Thymus (tissue), 14 donors: ENCODE measurements at places on chromosomes 1 and 21. TPM values are rescaled to one million over a fixed set of nuclear protein-coding genes. Genes with fewer than 3 reads are reported as not detected.
A peak's percentile ranks its signal among the peaks of the same experiment; 100 is the strongest.

Gene ABCA4
- 2.0 TPM for polyA plus RNA-seq

GRCh38 chr1:15029786-15030185 is 123.8 kb upstream of the TMEM51 start:
- no peak for DNase-seq

DNA sequence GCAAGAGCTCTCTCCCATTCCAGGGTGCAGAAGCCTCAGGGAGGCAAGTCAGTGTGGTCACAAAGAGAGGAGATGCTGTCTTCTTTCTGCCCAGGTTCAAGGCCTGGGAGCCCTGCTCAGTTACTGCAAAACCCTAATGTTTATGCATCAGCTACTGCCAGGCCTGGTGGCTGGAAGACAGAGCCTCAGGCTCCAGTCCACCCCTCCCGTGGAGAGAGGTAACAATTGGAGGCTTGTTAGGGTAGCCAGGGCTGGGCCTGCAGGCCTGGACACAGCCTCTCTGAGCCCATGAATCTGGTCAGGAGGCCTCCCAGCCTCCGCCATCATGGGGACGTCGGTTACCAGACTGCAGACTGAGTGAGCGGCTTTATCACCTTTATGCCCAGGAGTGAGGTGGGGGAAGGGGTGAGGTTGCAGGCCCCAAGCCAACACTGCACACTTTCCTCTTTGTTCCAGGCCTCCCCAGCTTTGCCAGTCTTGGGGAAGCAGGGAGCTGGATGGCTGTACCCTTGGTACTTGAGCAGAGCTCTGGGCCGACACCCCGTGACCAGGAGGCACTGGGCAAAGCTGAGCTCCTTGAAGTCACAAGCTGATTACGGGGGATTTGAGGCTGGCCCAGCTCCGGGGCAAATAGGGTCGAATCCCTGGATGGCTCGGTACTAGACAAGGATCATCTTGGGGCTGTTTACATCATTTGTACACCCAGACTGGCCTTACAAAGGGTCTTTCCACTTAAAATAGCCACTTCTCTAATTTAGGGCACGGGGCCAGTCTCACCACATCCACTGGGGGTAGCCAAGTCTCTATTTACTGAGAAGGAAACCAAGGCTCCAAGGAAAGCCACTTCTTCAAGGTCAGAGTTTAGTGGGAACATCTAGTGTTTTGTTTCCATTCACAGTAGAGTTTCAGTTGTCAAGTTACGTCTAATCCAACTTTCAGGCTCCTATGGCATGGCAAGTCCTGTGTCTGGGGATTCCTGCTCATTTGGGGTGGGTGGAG is 5.2 kb downstream of the SLC2A1 start:
- no peak for DNase-seq

DNA sequence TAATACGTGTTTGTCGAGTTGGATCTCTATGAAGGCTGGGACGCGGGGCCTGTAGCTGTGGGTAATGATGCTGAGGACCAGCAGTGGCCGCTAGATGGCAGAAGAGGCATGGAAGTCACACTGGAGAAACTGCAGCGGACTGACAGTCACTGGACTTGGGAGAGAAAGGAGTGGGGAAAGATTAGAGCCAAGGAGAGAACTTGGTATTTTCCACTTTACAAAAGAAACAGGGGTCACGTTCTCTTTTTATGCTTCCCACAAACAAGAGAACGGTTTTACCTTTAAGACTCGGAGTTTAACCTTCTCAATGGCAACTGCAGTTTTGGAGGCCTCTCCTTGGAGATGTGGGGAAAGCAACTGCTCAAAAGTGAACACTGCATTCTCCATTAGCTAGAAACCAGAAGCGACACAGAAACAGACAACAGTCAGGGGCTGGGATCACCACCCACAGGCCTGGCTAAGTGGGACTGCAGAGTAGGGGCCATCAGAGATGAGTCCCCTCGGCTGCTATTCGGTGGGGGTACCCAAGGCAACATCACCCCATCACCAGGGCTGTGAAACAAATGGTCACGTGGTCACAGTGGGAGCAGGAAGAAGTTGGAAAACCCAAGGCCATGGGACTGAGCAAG is 51.1 kb upstream of the EDEM3 start:
- DNase-seq: peak; percentile 75

DNA sequence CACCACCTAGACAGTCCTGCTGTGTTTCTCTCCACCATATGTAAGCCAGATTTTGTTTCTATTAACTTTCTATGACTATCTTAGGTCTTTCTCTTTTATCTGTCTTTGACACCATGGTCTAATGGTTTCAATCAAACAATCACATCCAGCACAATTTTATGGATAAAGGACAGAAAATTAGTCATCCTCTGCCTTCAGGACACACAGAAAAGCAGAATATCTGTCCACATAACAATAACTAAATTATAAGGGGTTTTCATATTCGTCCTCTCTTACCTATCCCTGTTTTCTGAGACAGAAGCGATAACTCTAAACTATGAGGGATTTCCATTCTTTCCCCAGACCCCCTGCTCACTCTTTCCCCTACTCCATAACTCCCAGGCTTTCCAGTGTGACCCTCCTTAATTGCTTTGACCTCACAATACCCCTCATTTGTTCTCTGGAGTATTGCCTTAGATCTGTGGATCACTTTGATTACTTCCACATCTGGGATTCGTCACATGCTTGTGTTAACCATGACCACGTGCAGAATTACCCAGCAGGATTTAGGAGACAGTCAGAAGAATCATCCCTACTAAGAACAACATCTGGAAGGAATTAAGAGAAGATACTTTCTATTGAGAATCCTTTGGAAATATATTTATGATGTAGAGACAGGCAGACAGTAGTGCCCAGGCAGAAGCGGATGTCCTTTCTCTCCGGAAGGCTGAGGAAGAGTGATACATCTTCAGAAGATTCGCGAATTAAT is 108.2 kb upstream of the GREM2 start:
- no peak for DNase-seq

DNA sequence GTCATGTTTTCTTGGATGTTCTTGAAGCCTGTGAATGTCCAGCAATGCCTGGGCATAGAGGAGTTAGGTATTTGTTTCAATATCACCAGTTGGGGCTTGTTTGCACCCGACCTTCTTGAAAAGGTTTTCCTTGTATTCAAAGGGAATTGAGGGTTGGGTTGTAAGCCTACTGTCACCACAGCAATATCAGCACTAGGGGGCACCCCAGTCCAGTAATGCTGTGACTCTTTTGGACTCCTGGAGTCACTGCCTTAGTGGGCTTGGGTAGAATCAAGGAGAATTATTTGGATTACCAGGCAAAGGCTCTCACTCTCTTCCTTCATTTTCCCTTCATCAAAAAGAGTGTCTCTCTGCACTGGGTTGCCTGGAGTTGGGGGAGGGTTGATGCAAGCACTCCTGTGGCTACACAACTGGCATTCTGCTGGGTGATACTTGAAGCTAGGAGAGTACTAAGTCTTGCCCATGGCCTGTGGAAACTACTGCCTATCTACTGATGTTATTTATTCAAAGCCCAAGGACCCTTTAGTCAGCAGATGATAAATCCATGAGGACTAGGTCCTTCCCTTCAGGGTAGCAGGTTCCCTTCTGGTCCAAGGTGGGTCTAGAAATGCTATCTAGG is 34.5 kb downstream of the OR10R2 start:
- DNase-seq: peak; percentile 60

- no peak for DNase-seq
Observed at GRCh38 chr21:32132881-32133280, 146.0 kb downstream of the MIS18A start.

Gene FAM131C
- 0.96 TPM for polyA plus RNA-seq

Gene SH2D1B
- polyA plus RNA-seq: 0.27 TPM

DNA sequence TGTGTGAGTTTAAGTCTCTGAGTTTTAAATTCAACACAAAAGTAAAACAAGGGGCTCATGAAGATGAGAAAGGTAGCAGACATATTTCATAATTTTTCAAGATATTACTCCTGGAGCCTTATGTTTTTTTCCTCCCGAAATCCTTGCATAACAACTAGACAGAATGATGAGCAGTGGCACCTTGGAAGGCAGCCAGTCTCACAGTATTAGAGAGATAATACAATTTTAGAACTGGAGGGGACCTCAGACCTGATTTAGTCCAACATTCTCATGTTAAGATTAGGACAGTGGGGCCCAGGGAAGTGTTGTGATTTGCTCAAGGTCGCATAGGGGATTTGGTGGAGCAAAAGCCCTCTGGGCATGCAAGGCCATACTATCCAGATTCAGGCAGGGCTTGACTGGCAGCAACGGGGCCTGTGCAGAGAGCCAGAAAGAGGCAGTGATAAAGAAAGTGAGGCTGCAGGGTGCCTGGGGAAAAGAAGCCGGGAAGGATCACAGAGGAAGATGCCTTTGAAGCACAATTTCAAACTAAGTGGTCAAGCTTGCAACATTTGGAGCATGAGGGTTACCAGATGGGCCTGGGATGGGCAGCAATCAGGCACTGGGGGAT is 31.4 kb upstream of the BCL9 start:
- DNase-seq: no peak

- DNase-seq: no peak
Observed at GRCh38 chr21:45034556-45035476, 39.6 kb upstream of the ADARB1 start.

Gene HSD11B1
- 0.55 TPM for polyA plus RNA-seq

GRCh38 chr21:40047993-40048730 is 180.9 kb downstream of the PCP4 start:
- DNase-seq: no peak

GRCh38 chr1:105632342-105633196 is 1423.9 kb upstream of the PRMT6 start:
- DNase-seq: no peak

- no peak for DNase-seq
Observed at GRCh38 chr1:29202053-29202452, 20.4 kb upstream of the SRSF4 start.
